Substantia nigra (tissue), 51 donors: ENCODE measurements at places on chromosomes 2 and 18.

DNA sequence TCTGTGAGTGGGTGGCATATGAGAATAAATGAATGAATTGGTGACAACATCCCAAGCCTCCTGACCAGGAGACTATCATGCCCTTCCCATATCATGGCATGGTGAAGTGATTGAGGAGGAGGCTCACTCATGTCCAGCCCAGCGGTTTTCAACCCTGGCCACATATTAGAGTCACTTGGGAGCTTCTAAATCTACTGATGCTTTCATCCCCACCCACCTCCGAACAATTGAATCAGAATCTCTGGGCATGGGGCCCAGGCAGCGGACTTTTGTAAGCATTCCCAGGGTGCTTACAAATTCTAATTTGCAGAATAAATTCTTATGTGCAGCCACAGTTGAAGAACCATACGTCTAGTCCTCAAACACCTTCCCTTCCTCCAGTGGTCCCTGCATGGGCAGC is 81.7 kb upstream of the SEC11C start:
- DNase-seq = no peak

GRCh38 chr2:184199274-184199673 is 399.1 kb upstream of the ZNF804A start:
- DNase-seq = no peak

DNA sequence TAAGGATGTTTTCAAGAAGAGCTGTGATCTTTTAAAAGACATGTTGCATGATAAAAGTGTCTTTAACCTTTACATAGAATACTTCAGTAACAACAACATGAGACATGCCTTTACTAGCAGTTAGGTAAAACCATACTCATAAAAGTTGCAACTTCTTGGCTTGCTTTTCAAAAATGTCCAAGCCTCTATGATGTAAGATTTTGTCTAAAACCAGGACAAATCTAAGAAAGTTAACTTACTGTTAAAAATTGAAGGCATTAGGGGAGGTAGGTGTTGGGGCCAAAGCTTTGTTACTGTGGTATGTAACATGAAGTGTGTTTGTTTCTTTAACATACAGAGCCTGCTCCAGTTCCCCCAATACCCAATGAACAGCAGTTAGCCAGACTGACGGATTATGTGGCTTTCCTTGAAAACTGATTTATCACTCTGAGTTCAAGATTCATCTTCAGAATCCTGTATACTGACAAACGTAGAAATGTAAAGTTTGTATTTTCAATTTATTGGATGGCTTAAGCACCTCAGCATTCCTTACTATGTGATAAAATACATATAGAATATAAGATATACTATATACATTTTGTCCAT is 11.7 kb downstream of the COPS8 start:
- DNase-seq = no peak

GRCh38 chr2:232505856-232506255 is 14.3 kb upstream of the PRSS56 start:
- no peak for DNase-seq

- no peak for DNase-seq
Measured at GRCh38 chr2:204715361-204715760, 170.1 kb downstream of the PARD3B start.

DNA sequence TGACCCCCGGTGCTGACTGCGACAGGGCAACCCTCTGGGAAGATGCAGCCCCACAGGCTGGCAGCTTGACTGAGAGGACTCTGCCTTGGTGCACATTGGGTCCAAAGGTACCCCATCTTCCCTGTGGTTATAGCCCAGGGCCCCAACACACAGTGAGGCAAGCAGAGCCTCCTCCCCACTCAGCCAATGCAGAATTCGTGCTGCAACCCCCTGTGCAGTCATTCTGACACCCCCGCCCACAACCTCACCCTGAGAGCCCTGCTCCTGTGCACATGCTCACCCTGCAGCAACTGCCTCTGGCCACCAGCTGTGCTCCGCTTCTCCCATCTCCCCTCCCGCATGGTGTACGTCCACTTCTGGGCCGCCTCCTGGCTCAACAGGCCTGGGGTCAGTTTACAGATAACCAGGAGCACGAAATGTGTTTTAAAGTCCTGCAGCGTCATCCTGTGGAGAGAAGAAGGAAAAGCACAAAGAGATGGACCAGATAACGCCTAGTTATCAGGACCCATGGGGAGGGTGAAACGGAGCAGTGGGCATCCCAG is 24.4 kb downstream of the CAPN14 start:
- no peak for DNase-seq
